Effector CD8-positive, alpha-beta T cell (primary cell): ENCODE measurements at places on chromosomes 1 and 21.

GRCh38 chr1:15299806-15300205 lies 52.8 kb downstream of the FHAD1 start:
- no peak for DNase-seq

GRCh38 chr1:18814874-18815531 lies 44.5 kb downstream of the TAS1R2 start:
- DNase-seq, result no peak

- DNase-seq, result no peak
These were observed 13.9 kb upstream of the IL20 start for GRCh38 chr1:206851341-206852010.

DNA sequence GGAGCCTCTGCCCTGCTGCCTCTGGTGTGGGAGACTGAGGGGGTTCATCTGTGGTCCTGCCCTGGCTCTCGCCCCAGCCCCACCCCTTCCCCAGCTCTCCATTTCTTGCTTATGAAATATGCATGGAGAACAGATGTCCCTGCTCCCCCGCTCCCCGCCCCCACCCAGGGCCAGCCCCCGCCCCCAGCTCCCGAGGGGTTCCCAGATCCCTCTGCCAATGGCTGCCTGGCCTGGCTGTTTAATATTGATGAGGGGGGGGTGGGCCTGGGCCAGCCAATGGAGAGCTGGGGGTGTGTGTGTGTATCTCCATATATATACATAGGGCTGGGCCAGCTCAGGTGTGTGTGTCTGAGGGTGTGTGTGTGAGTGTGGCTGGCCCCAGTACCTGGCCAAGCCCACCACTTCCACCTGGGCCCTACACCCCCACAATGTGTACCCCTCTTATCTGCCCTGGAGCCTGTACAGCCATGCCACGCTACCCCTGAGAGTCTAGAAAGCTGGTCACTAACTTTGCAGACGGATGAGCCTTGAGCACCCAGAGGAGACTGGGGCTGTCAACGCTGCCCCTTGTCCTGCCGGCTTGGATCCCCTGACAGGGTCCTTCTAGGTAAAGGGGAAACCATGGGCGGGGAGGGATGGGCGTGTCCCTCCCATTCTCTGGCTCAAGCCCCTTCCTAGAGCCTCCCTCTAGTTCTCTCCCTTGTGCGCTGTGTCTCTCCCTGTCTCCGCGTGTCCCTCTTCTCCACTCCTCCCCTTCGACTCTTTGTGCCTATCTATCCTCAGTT lies at the start of gene NHLH1:
TSS of gene NHLH1 (plus strand) at position 341 of the 785 bp plus-strand sequence. CDS start 3,661 bp downstream, outside the sequence.
- DNase-seq, result no peak

- peak; percentile 71 for DNase-seq
These were observed 20.0 kb downstream of the MEF2D start for GRCh38 chr1:156480411-156481192.

DNA sequence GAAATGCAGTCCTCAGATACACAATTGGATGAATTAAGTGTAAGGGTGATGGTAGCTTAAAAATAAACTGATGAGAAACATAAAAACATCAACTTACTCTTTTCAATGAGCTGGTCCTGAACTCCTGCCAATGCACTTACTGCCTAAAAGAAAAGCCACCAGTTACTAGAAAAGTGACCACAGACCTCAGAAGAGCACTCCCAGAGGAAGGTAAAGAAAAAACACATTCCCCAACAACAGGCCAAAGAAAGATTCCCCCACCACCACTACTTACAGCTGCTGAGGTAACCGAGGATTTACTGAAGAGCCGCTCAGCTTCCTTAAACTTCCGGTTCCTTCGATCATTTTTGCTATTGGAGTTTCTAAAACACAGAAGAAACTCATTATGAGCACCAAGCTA lies 5.4 kb downstream of the MEAF6 start:
- no peak for DNase-seq

DNA sequence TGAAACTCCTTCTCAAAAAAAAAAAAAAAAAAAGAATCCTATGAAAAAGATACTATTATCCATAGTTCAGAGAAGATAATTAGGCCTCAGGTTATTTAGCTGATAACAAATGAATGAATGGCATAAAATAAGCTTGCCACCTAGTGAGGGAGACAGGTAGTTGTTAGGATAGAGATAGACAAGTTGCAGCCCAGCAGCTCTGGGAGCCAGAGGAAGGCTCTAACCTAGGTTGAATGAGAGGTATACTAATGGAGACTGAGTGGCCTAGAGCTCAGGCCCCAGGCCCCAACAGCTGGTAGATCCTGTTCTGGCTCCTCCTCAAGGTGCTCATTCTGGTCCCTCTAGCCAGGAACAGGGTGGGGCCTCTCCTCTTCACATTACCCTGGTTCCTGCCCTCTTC lies 20.6 kb upstream of the RSPO1 start:
- DNase-seq, result no peak

GRCh38 chr1:117970252-117970651 lies 40.7 kb downstream of the WDR3 start:
- no peak for DNase-seq

DNA sequence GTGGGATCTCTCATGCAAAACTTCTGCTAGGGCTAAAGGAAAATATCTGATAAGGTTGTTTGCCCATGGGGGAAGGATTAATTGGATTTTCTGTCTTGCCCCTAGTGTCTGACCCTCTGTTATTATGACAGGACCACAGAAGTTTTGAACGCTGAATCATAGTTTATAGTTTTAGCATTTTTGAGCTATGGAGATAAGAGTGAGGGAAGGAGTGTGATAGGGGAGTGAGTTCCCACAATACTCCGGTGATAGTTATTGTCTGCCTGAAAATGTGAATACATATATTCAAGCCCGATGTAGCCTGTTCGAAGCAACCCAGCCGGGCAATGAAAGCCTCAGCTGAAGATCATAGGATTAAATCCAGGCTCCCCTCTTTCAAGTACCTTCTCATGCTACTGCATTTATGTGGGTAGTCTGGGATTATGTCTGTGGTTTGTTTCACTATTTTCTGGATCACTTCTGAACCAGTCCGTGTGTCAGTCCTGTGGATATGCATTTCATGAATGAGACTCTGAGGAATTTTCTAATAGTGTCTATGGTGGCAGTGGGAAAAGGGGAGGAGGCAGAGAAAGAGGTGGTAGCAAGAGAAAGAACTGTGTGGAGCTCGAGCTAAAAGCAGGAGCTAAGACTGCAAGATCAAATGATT lies 258.7 kb downstream of the DISC1 start:
- no peak for DNase-seq

- DNase-seq, result no peak
These were observed 32.4 kb downstream of the ITPKB start for GRCh38 chr1:226706684-226707083.

- DNase-seq, result no peak
These were observed 3.7 kb upstream of the EPHX1 start for GRCh38 chr1:225806249-225806648.

DNA sequence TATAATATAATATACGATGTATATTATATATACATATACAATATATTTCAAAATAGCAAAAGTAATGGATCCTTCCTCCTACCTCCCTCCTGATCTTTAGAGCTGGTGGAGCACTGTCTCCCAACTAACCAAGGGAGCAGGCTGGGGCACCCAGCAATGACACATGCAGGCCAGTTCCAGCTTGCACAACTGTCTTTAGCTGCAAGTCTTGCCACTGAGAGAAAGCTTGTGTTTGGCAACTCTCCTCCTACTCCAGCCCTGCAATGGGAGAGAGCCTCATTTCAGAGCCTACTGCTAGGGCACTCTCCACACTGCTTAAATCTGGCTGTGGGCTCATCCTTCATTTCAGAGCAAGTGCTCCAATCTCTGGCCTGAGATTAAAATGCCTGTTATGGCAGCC lies 469.8 kb upstream of the OLFM3 start:
- no peak for DNase-seq

- no peak for DNase-seq
These were observed 20.3 kb downstream of the ENO1 start for GRCh38 chr1:8858112-8858668.

DNA sequence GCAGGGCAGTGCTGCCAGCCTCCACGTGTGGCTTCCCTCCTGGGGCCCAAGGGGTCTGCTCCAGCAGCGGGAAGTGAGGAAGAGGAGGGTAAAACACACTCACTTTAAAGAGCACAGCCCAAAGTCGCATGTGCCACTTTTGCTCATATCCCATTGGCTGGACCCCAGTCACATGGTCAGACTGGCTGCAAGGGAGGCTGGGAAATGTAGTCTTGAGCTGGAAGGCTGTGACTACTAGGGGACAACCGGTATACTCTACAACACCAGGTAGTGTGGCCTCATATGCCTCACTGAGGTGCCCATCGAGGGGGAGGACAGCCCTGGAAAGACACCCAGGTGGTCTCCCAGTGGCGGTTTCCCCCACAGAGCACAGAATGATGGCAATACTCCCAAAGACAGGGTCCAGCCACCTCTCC lies 45.2 kb downstream of the CAMK2N1 start:
- DNase-seq, result peak; percentile 13

DNA sequence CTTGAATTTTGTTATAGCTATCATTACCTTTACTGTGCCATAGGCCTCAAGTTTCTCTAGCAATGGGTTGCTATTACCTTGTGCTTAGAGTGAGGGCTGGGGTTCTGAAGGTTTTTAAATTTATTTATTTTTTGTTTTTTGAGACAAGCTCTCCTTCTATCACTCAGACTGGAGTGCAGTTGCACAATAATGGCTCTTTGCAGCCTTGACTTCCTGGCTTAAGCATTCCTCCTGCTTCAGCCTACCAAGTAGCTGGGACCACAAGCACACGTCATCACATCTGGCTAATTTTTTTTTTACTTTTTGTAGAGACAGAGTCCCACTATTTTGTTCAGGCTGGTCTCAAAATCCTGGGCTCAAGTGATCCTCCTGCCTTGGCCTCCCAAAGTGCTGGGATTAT lies 41.5 kb downstream of the SNX27 start:
- no peak for DNase-seq

DNA sequence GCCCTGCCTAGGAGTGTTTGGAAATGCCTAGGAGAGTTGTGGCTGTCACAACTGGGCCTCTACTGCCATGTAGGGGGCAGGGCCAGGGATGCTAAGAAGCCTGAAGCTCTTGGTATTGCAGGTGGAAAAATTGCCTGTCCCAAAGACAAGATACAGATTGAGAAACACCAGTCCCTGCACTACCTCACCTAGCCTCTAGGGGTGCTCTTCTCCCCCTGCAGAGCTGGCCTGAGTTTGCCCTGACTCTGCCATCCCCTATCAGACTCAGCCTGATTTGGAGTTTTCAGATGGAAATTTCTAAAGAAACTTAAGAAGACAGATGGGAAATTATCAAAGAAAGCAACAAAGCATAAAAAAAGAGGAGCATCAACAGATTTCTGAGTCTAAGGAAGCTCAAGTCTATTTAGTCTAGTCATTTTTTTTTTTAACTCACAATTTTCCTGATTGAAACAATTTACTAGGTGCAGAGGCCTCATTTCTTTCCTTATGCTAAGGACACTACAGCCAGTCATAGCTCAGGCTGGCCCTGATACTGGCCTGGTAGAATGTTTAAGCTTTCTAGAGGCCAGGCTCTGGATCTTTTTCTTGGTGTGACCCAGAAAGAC lies 61.4 kb upstream of the LRRN2 start:
- DNase-seq, result peak; percentile 21

- DNase-seq, result no peak
These were observed 14.2 kb downstream of the VPS13D start for GRCh38 chr1:12244078-12244477.

- no peak for DNase-seq
These were observed 101.9 kb downstream of the FNBP1L start for GRCh38 chr1:93549811-93550210.

GRCh38 chr1:243325305-243325890 lies 69.6 kb downstream of the SDCCAG8 start:
- DNase-seq, result no peak

GRCh38 chr1:165235777-165236291 lies 120.7 kb downstream of the LMX1A start:
- no peak for DNase-seq

- no peak for DNase-seq
These were observed 48.5 kb upstream of the IGSF21 start for GRCh38 chr1:18058981-18059605.

DNA sequence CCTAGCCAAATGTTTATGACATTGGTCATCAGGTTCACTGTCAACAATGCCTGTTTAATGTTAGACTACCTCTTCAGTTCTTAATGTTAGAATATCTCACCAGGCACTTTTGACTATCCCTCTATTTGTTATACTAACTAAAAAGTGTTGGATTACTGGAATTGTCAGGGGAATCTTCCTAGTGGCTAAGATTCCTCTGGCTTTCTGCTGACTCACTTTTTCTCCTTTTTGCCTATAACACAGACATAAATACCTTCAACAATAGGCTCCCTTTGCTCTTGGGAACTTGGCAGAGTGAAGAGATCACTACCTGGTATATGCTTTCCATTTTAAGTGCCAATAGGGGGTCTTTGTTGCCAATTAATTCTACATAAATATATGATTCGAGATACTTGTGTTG lies 68.5 kb downstream of the TMEM200B start:
- no peak for DNase-seq

- no peak for DNase-seq
These were observed 14.3 kb downstream of the PROK1 start for GRCh38 chr1:110465038-110465813.

DNA sequence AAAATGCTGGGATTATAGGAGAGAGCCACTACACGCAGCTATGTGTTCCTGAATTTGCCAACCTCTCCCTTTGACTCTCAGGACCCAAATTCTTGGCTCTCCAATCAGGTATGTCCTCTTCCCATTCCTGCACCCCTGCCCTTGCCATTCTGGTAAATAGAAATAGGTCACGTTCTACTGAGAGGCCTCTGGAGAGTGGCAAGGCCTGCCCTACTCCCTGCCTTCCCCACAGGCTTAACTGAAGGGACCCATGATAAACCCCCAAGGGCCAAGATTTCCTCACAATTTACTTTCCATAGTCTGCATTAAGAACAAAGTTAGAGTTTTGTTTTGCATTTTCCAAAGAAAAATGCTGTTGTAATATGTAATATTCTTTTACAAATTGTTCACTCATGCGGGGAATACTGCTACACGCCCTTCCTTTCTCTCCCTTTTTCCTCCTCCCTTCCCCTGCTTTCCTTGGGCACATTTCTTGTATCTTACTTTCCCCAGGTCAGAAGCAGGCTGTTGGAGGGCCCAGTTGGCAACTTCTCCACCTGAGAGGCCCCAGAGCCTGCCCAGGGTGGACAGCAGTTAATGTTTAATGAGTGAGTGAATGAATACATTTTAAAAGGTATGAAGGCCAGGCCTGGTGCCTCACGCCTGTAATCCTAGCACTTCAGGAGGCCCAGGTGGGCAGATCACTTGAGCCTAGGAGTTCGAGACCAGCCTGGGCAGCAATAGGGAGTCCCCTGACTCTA lies 33.9 kb upstream of the PUM1 start:
- DNase-seq, result no peak

- no peak for DNase-seq
These were observed 273.1 kb downstream of the NTNG1 start for GRCh38 chr1:107413951-107414350.

GRCh38 chr21:28788030-28788429 lies 204.6 kb downstream of the LTN1 start:
- no peak for DNase-seq

GRCh38 chr1:20386323-20387081 lies 95.8 kb downstream of the VWA5B1 start:
- DNase-seq, result no peak

GRCh38 chr1:236812334-236813030 lies 17.4 kb downstream of the MTR start:
- DNase-seq, result no peak
